ENCODE measurements at places on chromosomes 2 and 18.

DNA sequence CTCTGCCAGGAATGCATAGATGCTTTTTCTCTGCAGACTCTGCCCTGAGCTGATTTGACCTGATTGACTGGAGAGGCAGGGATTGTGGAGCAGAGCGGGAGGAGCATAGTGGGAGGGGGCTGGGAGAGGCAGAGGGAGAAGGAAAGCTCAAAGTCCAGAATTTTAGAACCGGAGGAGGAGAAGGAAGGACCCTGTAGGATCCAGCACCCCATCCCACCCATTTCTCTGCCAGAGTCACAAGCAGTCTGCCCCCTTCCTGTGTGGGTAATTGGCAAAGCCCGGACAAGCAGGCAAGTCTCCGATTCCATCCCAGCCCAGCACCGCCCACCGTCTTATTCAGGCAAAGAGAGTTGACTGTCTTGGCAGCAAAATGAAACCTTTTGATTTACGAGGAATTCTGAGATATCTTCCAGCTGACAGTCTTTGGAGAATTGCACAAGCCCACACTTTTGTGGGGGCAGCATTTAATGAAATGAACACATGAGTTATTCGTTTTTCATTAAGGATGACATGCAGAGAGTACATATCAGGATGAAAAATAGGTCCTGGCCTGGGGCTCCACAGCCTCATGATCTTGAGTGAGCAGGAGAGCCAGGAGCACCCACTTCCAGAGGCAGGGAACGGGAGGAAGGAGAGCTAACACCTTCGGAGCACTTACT, 103.1 kb downstream of the MCFD2 start:
- DNase-seq: no peak

DNA sequence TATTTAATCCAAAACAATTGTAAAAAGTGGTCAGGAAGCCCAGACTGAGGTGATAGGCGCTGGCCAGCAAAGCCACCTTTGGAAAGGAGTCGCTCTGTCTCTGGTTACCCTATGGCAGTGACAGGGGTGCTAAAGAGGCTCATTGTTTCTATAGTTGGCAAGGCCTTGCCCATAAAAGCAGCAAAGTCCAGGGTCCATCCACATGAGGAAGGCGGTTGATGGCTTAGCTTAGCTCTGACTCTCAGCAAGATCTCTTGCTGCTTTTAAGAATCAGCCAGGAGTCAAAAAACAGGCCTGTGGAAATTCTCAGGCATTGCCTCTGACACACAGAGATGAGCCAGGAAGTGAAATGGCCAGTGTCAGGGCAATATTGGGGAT, 57.8 kb upstream of the CYP26B1 start:
- no peak for DNase-seq

DNA sequence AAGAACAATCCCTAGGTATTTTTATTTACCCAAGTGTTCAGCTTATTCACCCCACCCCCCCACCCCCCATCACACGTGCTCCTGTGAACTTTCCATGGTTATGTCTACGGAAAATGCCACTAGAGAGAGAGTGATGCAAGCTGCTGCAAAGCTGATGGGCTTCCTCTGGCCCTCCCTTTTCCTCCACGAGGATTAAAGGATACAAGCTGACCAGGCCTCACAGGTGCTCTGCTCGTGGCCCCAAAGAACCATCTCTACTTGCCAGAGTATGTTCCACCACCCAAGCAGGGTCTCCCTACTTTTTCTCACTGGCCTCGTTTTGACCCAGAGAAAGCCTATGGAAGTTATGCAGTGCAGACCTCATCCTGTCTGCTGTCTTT, 342.6 kb downstream of the CELF4 start:
- no peak for DNase-seq

- DNase-seq: no peak
These were observed 805.6 kb upstream of the KLHL29 start for GRCh38 chr2:22579341-22579740.

- no peak for DNase-seq
These were observed 756.1 kb upstream of the DDX18 start for GRCh38 chr2:117058366-117058765.

DNA sequence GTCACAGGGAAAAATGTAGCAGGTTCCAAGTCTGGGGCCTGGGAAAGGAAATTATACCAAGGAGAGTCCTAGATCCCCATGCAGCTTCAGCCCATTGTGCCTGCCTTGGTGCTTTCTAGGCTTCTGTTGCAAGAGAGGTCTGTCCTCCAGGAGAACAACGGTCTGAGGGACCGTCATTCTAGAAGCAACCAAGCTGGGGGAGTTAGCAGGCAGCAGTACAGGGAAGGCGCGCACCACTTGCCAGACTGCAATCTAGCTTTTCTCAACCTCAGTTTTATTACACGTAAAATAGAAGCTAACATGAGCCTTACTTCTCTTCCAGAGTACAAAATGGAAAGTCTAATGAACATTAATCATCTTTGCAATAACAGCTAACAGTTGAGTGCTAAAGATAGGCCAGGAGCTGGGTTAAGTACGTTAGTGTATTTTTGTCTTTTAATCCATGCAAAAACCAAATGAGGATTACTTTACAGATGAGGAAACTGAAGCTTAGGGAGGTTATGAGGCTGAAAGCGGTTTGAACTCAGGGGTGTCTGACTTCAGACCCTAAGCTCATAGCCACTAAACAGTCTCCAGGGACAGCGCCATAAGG, 1.9 kb downstream of the TCF23 start:
- no peak for DNase-seq

DNA sequence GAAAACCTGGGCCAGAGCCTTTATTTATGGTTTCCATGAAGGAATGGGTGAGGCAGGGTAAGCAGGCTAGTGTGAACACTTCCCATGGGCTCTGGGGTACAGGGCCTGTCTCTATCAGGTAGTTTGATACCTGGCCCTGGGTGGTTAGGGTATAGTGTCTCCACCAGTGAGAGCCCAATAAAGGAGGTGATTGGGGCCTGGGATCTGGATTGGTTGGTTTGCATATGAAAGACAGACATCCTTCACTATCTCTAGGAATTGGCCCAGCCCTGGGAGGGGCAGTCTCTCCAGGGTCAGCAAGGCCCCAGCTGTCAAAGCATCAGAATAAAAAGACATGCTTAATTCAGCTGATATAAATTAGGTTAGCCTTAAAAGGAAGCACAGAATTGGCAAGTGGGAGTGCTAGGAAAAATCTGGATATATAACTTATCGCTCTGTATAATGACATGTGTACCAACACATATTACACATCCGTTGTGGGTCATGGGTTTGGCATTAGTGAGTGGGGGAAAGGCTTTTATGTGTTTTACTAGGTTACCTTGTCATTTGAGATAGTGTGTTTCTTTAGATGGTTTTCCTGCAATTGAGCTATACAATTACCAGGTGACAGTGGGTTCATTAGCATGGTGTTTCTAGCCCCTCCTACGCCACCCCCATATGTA, 18.5 kb upstream of the TMEM178A start:
- no peak for DNase-seq

GRCh38 chr18:58611395-58612131, 17.3 kb downstream of the ALPK2 start:
- no peak for DNase-seq

DNA sequence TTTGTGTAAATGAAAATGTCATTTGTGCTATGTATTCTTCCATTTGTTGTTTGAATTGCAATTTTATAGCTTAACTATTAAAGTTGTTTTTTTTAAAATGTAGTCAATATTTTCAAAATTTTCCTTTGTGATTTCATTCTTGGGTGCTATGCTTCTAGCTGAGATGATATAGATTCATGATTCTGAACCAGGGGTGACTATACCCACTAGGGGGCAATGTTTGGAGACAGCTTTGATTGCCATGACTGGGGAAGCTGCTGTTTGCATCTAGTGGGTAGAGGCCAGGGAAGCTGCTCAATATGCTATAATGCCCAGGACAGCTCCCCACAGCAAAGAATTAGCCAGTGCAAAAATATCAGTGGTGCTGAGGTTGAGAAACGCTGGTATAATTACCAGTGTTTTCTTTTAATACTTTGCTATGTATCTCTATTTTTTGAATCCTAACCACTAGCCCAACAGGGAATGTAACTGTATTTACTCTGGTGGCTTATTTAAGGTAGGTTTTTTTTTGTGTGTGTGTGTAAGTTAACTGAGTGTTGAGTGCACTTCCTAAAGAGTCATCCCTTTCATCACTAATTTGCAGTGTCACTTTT, 99.7 kb downstream of the MEP1B start:
- no peak for DNase-seq

DNA sequence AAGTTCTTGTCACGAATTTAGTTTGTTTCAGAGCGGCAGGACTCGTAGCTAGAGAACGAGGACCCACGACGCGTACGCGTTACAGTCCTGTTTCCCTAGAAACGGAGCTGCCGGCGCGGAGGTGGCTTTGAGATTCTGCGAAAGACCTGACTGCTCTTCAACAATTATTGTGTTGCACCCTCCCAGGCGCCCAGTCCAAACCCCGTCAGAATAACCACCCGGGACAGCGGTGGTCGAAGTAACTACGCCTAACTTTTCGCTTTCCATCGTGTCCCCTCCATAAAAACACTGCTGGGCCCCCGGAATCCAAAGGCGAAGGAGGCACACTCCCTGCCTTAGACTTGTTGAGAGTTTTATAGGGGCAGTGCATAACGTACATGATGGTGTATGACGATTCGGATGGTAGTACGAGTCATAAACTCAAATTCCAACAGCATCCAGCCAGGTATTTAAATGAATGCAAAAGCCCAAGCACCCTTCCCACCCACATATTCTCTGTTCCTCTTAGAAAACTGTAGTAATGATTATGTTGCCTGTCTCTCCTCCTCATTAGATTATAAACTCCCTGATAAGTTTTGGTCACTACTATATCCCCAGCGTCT, 651 bp upstream of the STAM2 start:
- no peak for DNase-seq

Measured in activated T-cell treated with anti-CD3 and anti-CD28 coated beads for 4 hours (primary cell).